NCI-H446 treated with DMSO at 0.1 percent for 48 hours (cell line): ENCODE measurements at places on chromosomes 4 and X.

DNA sequence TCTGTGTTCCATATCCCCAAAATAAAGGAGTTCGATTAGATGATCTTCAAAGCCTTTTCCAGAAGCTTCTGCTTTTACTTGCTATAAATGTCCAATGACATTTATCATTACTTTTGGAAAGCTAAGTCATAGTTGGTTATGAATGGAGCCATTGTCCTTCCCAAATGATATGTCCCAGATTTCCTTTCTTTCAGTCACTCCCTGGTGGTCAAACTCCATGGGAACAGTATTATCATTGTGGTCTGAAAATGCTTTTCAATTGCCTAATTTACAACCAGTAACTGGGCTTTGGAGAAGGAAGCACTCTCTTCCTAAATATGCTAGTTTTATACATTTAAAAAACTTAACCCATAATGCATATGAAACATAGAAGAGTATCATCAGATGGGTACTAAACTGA is 571.5 kb upstream of the AMOT start:
- DNase-seq: no peak

GRCh38 chr4:74934016-74934831 is 1.3 kb downstream of the PARM1 start:
- no peak for DNase-seq

DNA sequence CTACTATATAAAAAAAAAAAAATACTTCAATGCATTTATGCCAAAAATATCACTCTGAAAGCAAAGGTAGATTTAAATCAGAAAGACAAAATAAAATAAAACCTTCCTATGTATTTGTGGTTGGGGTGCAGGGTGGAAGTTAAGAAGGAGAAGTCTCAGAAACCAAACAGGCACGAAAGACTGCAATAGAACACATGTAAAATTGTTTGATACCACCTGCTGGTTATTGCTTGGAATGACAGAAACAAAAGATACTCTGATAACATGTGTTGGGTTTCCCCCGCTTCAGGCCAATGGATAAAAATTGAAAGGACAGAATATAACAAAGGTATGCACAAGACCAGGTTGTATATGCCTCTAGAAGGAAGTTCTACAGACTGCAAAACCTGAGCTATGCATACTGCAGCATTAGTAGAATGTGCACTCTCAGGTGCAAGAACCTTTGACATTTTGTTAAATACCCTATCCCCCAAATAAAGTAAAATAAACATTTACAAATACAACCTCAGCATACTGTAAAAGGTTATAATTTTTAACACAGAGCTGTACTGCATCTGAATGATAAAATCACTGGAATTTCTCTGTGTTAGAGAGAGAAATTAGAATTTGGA is 118.8 kb downstream of the GABRA2 start:
- peak; percentile 21 for DNase-seq

DNA sequence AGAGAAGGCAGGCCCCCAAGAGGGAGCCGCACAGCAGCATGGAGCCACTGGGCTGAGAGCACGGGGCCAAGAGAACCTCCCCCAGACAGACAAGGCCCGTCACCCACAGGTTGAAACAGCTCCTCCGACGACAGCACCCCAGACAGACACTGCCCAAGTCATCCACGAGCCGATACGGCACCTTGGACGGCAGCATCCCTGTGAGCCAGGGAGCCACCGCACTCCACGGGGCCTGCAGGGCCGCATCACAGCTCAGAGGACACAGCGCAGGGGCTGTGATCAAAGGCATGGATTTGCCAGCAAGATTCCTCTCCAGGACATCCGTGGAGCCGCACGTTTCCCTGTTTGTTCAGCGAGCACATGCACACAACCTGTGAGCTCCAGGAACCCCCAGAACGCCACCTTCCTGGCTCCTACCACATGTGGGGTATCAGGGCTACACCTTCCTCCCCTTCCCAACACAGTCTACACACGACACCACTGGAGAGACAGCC is 3.9 kb downstream of the CTBP1 start:
- DNase-seq: no peak

GRCh38 chrX:123357941-123358340 is 173.9 kb downstream of the GRIA3 start:
- no peak for DNase-seq

DNA sequence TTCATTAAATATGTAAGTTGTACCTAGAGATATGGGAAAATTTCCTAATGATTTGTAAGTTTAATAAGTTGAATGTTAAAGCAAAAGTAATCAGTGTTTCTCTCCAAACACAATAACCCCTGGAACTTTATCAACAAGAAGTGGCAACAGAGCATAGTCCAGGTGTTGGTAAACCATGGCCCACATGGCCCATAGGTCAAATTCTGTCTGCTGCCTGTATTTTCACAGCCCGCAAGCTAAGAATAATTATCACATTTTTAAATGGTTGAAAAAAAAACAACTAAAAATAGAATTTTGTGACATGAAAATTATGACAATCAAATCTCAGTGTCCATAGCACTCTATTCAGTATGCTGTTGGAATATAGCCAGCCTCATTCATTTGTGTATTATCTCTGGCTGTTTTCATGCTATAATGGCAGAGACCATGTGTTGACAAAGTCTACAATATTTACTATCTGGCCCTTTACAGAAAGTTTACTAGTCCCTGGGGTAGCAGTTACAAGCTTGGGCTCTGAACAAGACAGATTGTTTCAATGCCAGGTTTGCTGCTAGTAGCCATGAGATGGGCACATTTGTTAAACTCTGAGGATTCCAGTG is 395.8 kb downstream of the GASK1B start:
- peak; percentile 11 for DNase-seq
